ENCODE measurements at places on chromosomes 16 and 17.

GRCh38 chr16:80719573-80719972, 84.8 kb downstream of the CDYL2 start:
- DNase-seq: no peak

DNA sequence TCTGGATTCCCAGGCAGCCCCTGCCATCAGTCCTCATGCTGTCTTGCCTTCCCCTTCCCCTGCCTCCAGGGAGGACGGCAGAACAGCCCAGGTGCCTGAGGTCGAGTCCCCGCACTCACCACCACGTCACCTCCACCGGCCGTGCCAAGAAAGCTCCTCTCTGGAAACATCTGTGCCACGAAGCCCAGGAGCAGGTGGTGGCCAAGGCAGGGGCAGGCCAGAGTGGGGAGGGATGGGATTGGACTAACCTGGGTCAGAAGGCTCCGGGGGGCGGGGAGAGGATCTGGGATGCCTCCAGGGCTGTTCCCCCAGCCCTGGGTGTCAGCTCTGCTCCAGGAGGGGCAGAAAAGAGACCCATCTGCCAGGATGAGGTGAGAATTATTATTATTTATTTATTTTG, 7.4 kb upstream of the DPEP1 start:
- no peak for DNase-seq

- no peak for DNase-seq
Observed at GRCh38 chr17:64214950-64215349, 48.1 kb downstream of the TEX2 start.

GRCh38 chr17:6491071-6491700, 46.9 kb downstream of the PIMREG start:
- DNase-seq: no peak

DNA sequence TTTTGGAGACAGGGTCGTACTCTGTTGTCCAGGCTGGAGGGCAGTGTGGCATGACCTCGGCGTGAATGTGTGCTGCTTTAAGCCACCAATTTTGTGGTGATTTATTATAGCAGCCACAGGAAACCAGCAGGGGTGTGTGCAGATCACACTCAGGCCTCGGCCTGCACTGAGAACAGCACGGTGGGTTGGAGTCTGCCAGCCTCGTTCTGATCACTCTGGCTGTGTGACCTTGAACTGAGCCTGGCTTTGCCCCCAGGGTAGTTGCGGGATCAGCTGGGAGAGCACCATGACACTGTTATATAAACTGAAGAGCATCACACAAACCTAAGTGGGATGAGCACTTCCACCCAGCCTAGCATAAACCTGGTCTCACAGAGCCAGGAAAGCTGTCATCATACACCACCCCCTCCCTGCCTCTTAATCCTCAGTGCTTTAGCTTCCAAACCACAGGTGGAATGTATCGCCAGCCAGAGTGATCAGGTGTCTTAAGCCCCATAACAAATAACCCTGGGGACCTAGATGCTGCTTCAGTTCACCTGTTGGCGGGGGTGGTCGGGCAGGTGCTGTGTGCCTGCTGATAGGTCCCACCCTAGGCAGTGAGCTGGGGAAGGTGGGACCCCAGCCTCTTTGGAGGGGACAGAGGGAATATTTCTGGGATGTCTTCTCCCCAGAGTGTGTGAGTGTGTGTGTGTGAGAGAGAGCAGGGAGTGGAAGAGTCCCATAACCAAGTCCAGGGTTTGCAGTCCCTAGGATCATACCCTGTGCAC, 28.6 kb upstream of the NDRG4 start:
- DNase-seq: no peak

All from activated naive CD4-positive, alpha-beta T cell treated with Interleukin-2 at 50 U/mL for 16 hours (primary cell).